Stimulated activated CD8-positive, alpha-beta memory T cell treated with anti-CD3 and anti-CD28 coated beads, Interleukin-2, amount 100 ng/mL, for 1 hour (primary cell): ENCODE measurements at places on chromosomes 3 and 15.

- DNase-seq: no peak
Observed at GRCh38 chr3:64520334-64520733, 167.5 kb downstream of the ADAMTS9 start.

GRCh38 chr3:60935709-60936108 lies 315.5 kb downstream of the FHIT start:
- DNase-seq: no peak

DNA sequence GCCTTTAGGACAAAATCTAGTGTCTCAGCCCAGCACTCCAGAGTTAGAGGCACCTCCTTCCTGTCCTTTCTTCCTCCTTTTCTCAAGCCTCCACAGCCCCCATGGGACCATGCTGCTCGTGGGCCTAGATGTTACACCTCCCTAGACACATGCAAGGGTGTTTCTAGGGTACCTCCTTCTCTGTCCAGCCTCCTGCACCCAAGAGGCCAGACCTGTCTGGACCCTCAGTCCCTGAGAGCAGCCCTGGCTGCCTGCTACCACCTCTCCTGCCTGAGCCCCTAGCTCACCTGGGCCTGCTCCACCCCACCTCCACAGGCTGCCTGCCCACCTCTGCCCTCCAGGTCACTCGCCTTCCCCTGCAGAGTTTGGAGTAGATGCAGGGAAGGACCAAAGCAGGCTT lies 5.2 kb downstream of the LOXL1 start:
- no peak for DNase-seq

DNA sequence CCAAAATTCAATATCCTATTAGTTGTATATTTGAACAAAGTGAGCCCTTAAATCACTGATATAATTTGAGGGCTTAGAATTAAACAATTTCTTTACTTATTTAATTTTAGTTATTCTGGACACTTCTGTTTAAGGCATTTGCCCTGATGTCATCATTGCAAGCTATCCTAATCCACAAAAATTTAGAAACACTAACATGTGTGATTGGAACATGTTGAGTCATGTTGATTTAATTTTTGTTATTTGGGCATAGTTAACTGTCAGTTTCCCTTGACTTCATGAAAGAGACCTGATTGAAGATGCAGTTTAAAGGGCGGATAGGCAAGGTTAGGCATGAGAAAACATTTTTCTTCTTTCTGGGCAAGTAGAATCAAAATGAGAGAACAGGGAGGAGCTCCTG lies 682.6 kb downstream of the ROBO1 start:
- no peak for DNase-seq

DNA sequence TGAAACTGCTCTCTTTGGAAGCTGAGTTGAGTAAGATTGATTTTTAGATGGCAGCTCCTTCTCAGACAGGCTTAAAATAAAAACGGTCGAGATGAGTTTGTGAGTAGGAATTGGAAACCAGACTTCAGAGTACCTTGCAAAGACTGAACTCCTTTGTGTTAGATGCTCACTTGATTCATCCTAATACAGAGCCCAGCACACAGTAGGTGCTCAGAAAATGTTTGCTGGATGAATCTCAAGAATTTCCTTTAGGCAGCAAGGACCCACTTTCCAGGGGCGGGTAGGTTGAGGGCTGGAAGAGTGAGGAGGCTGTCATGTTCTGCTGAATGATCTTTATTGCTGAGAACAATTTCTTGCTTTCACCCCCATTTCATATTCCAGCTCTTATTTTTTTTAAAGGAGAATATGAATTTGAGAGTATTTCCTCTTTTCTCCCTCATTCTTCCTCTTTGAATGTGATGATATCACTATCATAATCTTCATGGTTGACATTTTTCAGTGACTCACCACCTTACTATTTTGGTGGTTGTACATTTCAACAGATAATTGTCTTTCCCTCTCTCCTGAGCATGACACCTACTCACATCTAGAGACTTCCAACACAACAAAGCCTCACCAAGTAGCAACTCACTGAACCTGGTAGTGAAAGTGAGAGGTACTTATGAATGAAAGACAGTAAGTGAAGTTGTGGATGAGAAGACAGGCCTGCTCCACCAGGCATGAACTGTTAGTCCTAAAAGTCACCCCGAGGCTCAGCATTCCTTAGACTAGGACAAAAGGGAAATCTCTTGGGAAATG lies 113.3 kb downstream of the PDCD6IP start:
- DNase-seq: no peak

DNA sequence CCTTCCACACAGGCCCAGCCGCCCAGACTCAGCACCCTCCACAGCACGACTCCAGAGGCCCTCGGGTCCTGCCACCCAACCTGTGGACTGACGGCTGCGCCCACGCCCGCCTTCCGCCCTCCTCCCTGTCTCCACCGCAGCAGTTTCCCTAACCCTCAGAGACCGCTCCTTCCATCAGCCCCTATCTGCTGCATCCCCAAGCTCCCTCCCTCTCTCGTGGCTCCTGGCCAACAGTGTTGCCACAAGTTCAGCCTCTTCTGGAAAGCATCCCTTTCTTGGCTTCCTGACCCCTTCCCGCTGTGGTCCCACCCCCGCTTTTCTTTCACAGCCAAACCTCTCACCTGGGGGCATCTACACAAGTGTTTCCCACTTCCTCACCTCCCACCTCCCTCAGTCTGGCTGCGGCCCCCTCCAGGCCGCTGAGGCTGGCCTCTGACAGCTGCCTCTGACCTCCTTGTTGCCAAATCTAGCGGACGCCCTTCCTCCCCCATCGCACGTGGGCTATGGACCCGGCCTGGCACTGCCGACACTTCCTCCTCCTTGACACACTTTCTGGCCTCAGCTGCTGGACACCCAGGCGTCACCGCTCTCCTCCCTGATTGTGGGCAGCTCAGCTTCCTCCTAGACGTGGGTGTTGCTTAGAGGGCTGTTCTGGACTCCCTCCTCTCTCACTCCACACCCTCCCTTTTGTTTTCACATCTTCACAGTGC lies 168.8 kb upstream of the TLE3 start:
- DNase-seq: no peak

- DNase-seq: no peak
Observed at GRCh38 chr3:30231277-30232141, 374.9 kb upstream of the TGFBR2 start.

DNA sequence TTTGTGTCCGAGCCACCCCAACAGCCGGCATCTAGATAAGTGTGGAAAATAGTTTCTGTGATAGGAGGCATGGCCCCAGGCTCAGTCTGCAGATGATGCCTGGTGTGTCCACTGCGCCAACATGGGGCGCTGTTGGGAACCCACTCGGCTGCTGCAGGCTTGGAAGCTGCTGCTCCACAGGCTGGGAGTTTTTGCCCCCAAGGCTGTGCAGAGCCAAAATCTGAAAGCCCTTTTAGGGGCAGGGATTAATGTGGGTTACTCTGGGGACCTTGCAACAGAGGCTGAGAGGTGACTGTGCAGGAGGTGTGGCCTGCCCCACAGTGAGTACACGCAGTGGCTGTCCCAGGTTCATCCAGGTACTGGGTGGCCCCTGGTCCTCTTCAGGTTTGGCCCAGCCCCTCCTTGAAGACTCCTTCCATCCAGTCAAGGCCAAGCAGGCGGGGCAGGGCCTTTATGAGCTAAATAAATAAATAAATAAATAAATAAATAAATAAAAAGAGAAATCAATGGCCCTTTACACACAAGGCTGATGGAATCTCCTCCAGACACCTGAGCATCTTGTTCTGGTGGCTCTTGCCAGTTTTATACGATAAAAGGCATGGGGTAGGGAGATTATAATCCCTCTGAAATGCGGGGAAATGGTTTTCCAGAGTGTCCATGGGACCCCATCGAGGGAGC lies 73.8 kb downstream of the AAGAB start:
- DNase-seq: no peak

DNA sequence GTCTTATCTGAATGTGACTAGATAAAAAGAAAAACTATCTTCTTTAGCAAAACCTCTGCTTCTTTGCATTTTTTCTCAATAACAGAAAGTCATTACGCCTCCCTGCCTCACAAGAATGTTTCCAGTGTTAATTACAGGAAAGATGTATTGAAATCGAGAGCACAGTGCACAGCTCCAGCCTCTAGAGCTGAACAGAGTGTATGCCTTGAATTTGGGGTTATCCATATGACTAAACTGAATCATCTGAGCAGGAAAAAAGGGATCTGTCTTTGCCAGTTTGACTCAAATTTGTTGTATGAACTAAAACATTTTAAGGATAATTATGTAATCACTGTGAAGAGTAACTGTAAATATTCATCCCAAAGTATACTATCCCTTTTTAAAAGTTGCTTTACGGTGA lies 149.1 kb upstream of the CGNL1 start:
- DNase-seq: no peak

GRCh38 chr3:132535575-132536441 lies 61.3 kb upstream of the ACKR4 start:
- peak; percentile 7 for DNase-seq

DNA sequence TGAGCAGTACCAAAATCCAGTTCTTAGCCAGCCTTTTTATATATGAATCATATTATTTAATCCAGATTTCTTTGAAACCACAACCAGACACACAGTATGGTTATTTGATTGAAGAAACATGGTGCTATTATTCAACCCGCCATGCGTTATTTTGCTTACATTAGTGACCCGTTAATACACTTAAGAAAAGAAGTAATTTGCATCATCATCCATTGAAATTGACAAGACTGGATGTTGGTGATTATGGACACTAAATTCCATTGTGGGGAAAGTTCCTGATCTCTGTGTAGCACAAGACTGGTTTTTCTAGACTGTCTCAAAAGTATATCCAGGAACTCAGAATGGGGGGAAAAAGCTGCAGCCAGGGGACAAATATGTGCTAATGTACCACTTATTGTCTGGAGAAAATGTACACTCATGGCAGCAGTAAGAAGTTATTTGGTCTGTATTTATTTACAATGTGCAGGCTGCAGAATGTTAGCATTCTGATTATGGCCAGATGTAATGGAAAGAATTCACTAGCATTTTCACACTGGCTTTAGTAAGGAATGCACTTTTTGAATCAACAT lies 80.3 kb downstream of the FILIP1L start:
- no peak for DNase-seq

DNA sequence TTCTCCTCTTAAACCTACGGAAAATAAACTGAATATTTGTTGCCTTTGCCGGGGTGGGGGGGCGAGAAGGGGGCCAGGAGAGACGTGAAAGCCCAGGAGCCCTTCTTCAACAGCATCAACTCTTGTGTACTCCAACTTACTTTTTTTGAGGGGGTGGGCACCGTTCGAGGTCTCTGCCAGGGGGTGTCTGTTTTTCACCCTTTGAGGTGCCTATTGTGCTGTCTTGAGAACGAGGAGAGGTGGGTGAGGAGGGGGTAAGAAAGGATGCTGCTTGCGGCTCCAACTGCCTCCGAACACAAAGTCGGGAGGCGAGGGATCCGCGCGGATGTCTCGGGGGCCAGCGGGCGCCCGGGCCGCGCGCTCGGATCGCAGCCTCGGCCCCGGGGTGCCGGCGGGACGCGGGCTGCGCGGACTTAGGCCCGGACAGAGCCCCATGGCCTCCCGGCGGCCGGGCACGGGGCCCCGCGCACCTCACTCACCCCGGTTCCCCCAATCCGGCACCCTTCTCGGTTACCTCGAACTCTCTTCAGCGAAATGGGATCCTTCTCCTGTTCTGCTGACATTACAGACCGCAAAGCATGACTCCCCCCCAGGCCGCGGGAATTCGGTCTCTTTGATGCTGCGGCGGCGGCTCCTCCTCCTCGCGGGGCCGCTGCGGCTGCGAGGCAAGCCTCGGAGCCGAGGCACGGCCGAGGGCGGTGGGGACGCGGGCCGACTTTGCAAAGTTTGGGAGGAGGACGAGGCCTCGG lies 650 bp downstream of the PYGO1 start:
- no peak for DNase-seq

DNA sequence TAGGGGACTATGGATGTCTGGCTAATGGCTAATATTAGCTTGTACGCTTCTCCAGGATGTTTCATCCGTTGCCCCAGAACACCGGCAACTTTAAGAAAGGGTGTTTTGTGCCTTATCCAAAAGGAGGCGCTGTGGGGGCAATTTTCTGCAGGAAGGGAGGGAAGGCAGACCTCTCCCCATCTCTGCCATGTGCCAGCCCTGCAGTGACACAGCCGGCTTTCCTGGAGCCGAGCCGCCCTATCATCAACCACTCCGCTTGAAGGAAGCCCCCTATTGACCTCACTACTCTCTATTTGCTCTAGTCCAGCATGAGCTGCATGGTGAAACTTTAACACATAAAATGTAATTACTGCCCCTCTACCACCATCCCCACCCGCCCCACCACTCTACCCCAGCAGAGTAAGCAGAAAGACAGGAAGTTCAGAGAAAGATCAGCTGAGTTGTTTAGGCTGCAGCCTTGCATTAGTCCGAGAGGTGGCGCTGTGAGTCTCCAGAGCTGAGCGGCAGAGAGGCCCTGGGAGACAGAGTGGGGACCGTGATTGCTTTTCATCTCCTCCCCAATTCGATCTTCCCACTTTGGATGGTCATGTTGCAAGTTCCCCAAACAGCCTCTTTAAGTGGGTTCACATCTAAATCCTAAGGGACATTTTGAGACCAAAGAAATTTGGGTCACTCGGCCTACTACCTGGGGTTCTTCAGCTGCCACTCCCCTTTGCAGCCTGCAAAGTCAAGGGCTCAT lies 24.5 kb upstream of the RAD18 start:
- no peak for DNase-seq

- no peak for DNase-seq
Observed at GRCh38 chr3:36937492-36937891, 7.4 kb downstream of the TRANK1 start.

GRCh38 chr3:30012941-30013543 lies 593.4 kb upstream of the TGFBR2 start:
- peak; percentile 2 for DNase-seq

DNA sequence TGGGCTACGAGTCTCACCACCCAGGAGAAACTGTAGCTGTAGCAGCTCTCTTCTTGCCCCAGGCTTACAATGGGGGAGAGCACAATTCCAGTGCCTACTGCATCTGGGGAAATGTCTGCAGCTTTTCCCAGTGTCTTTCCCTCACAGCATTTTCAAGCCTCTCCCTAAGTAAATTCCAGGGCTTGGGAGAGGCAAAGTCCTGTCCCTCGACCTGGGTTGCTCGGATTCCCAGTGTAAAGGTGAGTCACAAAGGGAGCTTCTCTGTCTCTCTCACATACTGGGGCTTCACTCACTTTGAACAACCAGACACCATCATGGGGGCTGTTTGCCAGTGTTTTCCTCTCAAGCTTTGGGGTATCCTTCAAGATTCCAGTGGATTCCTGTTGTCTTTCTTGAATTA lies 689.4 kb upstream of the NAALADL2 start:
- no peak for DNase-seq

DNA sequence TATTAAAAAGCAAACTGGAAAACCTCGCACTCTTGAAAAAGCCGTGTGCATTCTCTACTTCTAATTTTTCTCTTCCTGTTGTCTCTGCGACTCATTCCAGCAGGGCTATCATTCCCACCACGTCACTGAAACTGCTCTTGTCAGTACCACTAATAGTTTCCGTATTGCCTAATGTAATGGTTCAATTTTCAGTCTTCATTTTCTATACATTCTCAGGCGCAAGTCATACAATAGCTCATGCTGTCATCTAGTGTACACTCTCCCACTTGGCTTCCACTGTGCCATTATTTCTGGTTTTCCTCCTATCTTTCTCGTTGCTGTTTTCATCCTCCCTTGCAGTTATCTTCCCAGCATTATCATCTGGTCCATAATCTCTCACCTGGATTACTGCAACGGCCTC lies 160.2 kb downstream of the SPATA16 start:
- DNase-seq: no peak
